ENCODE measurements at places on chromosomes 5 and 9.
A peak's percentile ranks its signal among the peaks of the same experiment; 100 is the strongest.

GRCh38 chr5:79794347-79794746, 104.7 kb downstream of the CMYA5 start:
- no peak for DNase-seq

DNA sequence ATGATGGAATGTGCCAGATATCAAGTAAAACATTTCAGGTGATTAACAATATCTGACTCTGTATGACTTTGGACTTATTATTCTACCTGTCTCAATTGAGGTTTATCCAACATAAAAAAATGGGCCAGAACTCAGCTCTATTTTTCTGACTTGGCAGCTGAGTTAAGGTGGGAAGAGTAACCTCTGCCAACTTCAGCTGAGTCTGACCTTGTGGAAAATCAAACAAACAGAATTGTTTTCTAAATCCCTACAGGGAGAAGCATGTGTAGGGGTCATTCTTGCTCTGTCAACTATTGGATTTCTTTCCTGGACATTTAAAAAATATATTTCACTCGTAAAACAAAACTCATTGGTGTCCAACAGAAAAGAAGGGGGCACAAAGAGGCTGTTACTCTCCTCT, 139.4 kb upstream of the TLR4 start:
- no peak for DNase-seq

DNA sequence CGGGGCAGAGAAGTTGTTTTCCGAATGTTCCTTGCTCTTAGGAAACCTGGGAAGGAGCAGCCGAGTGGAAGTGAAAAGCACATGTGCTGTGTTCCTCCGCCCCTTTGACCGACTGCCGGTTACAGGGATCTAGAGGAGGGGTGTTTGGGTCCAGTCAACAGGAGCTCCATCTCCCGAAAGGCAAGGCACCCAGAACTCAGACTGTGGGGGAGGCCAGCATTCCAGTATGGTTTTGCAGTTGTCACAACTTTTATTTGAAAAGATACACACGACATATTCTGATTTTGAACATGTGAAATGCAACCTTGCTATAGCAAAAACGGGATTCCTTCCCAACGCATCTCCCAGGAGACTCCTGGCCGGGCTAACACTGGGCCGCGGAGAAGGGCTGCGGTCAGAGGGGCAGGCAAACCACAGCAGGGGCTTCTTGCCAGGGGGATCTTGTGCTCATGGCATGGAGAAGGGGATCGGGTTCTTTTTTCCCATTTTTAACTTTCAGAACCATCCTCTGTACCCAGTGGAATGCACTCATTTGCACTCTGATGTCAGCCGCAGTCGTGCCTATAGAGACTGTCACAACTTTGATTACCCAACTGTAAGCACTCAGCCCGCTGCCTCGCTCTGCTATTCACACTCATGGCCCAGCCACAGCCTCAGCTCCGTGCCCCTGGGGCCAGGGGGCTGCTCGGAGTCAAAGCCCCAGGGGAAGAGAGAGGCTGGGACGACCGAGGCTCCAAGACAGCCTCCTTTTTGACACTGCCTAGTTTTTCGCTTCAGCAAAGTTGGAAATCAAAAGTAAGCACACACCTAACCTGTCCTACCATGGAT, 3.9 kb downstream of the QRFP start:
- DNase-seq: no peak

DNA sequence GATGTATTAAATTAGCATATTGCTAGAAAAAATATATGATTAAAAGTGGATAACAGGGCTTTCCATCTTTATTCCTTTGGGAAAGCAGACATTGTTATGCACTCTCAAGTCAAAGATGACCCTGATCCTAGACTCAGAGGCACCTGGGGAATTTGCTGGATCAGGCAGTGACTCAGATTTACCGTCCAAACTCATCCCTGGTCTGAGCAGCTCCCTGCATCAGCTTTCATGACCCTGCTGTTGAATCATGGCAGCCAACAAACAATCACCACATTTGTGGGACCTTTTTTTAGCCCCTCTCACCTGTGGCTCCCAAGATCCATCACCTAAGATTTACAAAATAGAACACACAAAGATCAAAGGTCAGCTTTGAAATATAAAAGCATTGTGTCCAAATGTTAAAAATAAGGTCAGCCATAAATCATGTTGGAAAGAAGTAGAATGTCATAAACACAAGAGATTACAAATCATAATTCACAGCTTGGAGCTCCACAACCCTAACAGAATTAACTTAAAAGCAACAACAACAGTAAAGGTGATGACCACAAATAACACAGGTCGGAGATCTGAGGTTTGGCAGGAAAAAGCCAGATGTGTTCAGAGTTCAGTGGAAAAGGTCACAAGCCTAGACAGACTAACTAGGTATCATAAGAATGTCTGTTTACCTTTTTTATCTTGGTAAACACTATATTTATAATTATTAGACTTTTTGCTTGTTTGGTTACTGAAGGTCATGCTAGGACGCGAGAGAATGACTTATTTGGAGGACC, 55.5 kb downstream of the ZFAND5 start:
- DNase-seq: peak; percentile 42

DNA sequence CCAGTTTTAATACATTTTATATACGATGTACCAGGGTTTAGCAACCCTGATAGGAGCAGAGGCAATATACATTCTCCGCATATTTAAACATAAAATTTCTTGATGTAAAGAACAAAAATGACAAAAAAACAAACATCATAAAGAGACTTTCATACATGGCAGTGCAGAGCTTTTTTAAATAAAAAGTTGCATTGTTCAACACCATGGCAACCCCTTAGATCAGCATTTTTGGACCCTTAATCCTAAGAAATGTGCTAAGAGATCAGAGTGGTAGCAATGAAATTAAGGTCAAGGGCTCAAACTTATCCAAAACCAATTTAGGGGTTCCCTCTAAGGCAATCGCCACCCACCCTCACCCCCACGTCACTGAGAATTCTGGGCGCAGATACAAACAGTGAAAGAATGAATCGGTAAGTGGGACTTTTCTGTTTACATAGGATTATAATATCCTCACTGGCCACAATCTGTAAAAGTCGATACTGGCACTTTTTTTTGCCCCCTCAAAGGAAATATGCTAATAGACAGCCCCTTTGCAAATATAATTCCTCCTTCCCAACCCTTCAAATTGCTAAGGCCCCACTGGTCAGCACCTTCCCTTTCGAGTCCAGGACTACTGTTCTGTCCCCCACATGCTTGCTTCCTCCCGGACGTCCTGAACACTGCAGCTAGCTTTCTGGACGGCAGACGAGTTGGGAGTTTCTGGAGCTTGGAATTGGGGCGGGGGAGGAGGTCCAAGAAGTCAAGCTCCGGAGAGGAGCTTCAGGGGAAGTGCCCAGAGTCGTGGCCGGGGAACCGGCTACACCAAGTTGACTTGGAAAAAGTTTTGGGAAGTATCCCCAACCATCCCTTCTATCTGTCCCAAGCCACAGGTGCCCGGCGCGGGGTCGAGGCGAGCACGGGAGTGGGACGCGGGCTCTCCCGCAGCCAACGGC, 2.2 kb downstream of the GAS1 start:
- DNase-seq: peak; percentile 19

- no peak for DNase-seq
Observed at GRCh38 chr5:26343801-26344325, 694.5 kb downstream of the CDH9 start.

DNA sequence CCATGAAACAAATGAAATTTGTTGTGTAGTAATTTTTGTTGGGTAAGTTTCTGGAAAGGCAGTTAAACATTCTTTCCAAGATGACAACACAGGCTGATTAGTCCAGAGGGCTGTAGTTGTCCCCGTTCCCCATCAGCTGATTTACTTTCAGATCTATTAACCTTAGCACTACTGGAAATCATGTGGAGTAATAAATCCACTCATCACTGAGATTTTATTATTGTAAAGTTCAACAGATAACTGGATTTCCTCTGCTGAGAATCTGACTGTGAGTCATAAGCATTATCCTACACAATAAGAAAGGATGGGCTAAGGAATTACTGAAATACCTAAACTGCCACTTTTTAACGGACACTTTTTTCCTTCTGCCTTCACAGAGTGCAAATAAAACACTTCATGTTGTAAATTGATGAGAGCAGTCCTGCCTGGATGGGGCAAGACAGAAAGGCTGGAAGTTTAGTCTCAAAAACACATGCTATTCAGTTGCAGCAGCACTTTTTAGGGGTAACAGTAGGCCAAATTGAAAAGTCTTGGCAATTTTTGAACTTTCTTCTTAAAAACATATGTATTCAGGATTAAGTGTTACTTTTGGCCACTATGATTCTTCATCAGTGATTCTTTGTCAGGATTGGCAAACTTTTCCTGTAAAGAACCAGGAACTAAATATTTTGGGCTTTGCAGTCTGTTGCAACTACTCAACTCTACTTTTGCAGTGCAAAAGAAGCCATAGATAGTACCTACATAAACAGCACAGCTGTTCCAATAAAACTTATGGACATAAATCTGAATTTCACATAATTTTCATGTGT, 7.0 kb downstream of the STOM start:
- DNase-seq: peak; percentile 32

GRCh38 chr5:81817086-81817485, 66.2 kb upstream of the SSBP2 start:
- no peak for DNase-seq

DNA sequence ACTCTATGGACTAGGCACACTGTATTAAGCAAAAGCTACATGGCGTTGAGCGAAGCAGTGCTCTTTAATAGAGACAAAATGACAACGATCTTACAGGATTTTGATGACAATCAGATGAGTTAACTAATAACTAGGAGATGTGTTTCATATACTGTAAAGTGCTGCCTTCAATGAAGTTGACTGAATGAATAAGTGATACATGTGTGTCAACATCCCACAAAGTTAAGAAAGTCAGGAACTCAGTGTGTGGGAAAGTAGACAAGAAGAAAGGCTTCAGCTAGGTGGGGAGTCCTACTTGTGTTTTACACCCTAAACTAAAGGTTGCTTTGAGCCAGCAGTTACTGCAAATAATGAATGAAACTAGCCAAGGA, 79.6 kb downstream of the PAPPA start:
- DNase-seq: no peak

DNA sequence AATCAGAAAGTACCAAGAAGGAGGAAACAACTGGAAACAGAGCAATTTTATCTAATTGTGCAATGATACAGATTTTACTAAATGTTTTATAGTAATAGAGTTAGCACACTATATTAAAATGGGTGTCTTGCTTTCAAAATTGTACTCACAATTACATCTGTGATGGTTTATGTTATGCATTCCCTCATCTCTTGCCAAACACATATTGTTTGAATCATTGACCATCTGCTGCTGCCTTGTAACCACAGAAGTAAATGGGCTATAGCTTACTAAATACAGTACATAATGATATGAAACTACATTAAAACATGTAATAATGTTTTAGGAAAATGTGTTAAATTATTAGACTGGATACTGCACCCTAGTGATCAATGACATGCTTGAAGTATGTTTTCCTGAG, 158.1 kb downstream of the SLC25A46 start:
- DNase-seq: peak; percentile 35

DNA sequence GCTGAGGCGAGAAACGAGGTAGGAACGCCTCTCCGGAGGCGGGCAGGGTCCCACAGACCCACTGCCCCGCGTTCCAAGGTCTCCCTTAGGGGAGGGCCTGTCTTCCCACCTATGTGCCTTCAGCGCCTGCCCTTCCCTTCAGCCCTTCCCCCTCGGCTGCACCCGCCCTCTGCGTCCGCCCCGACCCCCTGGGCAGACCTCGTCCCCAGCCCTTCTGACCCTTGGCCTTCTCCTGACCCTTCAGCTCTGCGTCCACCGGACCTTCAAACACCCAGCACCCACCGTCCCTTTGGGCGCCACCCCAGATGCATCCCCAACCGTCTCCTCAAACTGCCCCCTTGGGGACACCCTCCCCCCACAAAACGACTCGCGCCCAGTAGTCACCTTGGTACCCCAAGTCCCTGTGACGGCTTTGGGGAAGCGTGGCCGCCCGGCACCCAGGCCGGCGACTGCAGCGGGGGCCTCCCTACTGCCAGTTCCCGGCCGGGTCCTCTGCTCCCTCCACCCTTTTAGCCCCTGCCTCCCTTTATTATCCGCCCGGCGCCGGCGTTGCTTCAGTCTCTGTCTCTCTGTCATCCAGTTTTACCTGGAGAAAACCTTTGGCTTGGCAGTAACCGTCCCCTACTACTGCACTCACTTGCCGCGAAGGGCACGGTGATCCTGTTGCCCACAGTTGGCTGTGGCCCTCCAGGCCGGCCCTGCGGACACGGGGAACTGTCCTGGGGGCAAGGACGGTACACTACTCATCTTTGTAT, 421 bp downstream of the RUSC2 start:
- DNase-seq: peak; percentile 21

- DNase-seq: no peak
Observed at GRCh38 chr5:172834415-172835289, 601 bp downstream of the ERGIC1 start.

All from mammary epithelial cell (primary cell).